ENCODE measurements at places on chromosomes 5 and 9.

- DNase-seq = peak; percentile 23
Observed at GRCh38 chr9:37784291-37784615, 611 bp downstream of the EXOSC3 start.

DNA sequence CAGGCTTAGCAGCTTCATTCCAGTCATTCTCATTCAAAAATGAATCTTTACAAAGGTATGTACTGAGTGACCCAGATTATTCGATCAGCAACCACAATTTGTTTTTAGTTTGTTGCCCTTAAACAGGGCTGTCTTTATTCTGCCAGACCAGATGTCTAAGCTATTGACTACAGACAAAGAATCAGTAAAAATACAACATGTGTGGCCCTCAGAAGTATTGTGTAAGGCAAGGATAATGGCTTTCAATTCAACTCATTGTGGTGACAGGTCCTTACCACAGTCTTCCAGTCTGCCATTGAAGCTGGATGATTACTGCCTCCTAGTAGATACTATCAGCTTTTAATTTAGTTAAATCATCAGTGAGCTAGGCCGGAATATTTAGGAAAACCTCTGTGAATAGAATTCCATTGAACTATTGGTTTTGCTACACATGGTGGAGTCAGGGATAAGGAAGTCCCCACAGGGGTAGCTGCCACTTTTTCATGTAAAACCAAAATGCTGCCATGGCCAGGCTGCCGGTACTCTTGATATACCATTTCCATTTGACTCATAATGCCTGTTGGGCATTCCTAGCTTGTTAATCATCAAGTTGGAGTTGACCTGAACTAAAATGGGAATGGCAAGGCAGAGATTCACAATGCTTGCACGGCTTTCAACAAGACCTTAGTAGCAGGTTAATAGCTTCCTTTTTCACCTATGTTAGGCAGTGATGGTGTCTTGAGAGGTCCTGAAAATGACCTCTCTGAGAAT, 175.6 kb downstream of the MEF2C start:
- no peak for DNase-seq

GRCh38 chr5:26872337-26872736, 166.0 kb downstream of the CDH9 start:
- no peak for DNase-seq

DNA sequence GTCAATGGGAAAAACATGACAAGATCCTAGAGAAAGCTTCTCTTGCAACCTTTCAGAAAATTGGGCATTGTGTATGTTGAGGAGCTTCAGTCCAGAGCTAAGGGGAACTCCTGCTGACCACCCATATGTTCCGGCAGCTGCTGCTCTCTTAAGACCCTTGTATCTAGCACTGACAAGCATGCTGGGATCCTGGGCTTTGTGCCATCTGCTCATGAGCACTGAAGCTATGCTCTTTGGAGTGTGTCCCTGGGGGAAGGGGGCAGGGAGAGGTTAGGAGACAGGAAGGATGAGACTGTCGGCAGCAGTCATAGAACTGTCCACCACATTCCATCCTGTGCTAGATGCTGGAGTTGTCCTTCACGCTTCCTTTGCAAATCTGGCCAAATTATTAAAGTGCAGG, 109.3 kb downstream of the JAKMIP2 start:
- no peak for DNase-seq

- DNase-seq = no peak
Observed at GRCh38 chr5:93874491-93874890, 133.1 kb upstream of the POU5F2 start.

DNA sequence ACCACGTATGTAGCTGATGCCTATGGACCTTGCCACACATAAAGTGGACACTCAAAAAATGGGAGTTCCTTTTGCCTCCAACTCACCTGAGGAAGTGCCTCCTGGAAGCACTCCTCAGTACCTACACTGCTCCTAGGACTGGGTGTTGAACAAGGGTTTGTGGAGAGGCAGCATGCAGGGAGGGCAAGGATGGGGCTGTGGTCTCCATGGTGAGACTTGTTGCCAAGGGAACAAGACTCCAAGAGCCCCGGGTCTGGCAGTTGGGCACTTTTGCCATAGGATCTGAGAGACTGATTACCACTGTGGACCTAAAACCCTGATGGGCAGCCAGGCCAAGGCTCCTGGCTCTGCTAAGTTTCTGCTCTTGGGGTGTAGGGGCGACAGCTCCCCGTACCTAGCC, 6.9 kb upstream of the NR5A1 start:
- DNase-seq = no peak

- DNase-seq = no peak
Observed at GRCh38 chr5:148747536-148747906, 78.9 kb upstream of the ADRB2 start.

DNA sequence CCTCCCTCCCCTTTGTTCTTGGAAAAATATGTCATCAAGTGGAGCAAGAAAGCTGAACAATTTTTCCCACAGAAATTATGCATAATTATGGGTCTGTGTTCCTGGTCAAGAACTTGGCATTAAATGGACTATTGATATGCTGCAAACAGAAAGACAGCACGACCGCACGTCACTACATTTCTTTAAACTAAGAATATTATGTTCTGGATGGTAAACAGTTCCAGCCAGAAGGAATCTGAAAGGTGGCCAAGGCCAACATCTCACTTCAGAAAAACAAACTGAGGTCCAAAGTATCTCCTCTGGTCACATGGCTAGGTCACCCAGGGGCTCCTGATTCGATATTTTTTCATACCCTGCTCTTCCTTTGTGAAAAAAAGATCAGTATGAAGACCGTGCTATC, 173.3 kb upstream of the GAS1 start:
- DNase-seq = no peak

GRCh38 chr5:149724884-149725283, 5.2 kb upstream of the PPARGC1B start:
- no peak for DNase-seq

GRCh38 chr9:14236591-14236990, 77.3 kb downstream of the NFIB start:
- DNase-seq = no peak

- DNase-seq = no peak
Observed at GRCh38 chr5:12013351-12013750, 109.1 kb upstream of the CTNND2 start.

DNA sequence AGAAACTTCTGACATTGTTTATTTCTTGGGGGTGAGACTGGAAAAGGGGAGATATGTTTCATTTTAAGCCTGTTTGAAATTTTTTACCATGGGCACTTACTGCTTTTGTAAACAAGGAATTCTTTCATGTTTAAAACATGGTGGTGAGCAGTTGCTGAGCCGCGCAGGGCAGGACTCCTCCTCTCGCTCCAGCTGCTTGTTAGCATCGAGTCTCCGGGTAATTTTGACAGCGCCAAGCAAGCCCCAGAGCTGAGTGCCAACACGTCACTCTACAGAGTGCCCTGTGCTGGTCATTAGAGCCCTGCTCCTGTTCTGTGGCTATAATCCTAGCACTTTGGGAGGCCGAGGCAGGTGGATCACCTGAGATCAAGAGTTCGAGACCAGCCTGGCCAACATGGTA, 116.5 kb upstream of the MSX2 start:
- DNase-seq = no peak

DNA sequence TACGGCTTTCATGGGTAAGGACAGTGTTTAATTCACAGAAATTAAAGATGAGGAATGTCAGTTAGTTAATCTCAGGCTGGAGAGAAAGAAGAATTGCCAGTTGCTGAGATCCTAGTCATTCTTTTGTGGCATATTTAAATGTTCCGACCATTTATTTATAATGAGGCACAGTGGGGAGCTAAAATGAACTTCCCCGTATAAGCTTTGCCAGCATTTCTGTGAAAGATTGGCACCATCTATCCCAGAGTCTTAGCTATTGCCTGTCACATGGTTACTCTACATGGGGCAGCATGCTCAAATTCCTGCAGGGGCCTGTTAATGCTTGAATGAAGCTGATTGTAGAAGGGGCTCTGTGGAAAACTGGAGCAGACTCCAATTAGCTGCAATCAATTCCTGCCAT, 314.1 kb downstream of the PRELID2 start:
- DNase-seq = no peak

- no peak for DNase-seq
Observed at GRCh38 chr5:138616508-138616907, 41.3 kb upstream of the HSPA9 start.

DNA sequence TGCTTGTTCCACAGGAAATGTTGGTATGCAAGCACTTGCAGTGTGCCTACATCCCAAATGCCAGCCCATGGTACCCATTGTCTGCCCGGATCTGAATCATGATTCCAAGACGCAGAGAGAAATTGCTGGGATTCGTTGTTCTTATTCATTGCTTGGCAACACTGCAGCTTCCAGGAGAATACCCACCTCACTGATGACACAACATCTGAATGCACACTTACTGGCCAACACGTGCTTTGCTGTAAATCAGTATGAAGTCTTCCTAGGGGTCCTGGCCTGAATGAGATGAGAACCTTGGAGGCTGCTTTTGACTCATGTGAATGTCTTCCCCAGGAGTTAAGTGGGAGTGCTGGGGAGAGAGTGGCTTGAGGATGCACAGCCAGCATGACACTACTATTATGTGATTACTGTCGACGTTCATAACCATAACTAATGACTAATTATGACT, 11.6 kb downstream of the SRD5A1 start:
- no peak for DNase-seq

GRCh38 chr5:124627815-124628595, 118.4 kb downstream of the ZNF608 start:
- no peak for DNase-seq

GRCh38 chr9:135297456-135298075, 182.0 kb upstream of the PPP1R26 start:
- DNase-seq = no peak

- DNase-seq = no peak
Observed at GRCh38 chr5:165134155-165134554, 1628.7 kb downstream of the MAT2B start.

DNA sequence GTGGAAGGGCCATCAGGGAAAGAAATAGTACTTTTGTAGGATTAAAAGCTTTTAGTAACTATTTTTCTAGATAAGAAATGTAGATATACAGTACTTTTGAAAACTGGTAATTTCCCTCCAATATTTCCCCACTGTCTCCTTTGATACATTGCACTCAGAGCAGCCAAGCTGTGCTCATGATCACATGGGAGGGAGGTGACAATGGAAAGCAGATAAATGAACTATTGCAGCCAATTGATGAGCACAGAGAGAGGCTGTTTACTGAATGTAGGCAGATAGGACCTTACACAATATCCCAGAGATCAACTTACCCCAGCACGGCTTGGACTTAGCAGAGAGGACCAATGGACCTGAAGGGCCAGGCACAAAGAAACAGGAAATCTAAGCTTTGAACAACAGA, 178.0 kb upstream of the NREP start:
- no peak for DNase-seq

DNA sequence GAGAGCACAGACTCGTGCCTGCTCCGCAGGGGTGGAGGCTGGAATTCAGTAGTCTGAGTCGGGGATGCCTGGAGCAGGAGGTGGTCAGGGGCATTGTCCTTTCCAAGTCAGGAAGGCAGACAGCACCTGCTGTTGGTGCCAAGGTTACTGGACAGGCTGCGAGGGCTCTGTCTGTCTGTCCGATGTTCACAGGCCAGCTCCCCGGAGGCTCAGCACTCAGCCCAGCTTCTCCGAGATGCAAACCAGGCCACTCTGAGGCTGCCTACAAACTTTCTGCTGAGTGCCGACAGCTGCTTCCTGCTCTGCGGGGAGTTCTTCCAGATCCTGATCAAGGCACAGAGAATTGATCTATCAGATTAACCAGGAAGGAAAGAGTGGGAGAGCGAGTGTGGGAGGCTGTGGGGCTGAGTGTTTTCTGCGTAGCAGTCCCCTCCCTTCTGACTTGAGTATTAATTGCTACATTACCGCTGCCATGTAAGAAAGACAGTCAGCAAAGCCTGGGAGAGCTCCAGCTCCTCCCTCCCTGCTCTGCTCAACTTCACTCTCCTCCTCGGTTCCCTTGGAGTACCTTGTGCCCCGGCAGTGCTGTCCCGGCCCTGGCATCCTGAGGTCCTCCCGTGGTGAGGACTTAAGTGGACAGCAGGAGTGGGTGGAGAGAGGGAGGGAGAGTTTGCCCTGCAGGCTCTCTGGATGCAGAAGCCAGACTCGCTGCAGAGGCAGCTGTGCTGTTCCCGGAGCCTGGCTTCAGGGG, 36.0 kb downstream of the KCNMB1 start:
- no peak for DNase-seq

- DNase-seq = no peak
Observed at GRCh38 chr9:117242082-117242481, 172.8 kb downstream of the ASTN2 start.

DNA sequence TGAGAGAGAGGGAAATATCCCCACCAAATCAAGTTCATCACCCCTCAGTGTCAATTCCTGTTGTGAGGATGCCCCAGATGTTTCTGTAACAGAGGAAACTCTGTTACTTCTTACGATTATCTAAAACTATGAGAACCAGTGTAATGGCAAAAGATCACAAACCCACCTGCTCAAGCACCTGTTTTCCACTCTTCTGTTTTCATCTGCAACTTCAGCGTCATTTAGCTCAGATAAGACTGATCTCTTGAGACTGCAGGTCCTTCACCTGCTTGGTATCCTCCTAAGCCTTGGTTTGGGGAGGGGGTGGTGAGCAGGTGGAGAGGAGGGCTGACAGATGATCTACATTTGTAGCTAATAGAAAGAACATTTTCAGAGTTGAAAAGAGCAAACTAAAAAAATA, 229.3 kb downstream of the SLF1 start:
- no peak for DNase-seq

DNA sequence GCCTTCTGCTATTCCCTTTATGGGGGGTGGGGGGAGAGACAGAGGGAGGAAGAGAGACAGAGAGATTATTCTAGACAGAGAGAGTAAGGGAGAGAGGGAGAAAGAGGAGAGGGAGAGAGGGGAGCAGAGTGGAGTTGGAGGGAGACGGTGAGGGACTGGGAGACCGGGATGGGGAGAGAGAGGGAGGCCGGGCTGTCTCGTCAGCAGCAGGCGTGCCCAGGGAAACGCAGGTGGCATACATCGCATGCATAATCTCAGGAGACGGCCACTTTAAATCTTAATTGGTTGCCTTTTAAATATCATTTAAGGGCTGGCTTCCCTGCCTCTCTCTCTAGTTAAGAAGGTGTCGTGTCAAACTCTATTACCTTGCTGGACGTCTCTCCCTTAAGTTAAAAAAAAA, 8.4 kb downstream of the IRX4 start:
- no peak for DNase-seq

DNA sequence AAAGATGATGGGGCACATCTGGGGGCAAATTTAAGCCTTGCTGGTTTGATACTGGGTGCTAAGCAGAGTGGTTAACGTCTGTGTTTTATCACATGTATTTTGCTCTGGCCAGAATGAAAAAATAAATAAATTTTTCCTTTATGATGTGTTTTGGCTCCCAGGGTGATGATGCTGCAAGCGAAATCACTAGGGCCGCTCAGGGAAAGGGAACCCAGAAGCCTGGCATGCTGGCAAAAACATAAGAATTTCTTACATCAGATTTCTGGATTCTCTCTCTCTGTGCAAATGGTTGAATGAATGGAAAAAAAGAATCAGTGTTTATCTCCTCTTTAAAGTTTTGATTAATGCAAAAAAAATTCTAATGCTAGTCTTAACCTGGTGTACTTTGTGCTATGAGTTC, 1975.2 kb upstream of the C9orf72 start:
- DNase-seq = no peak

- DNase-seq = no peak
Observed at GRCh38 chr9:18847576-18848275, 185.3 kb downstream of the SAXO1 start.

Measured in activated CD4-positive, alpha-beta memory T cell treated with anti-CD3 and anti-CD28 coated beads for 36 hours (primary cell).